Fibroblast of skin of abdomen (primary cell): ENCODE measurements at places on chromosomes 7 and 10.

- DNase-seq = no peak
Measured at GRCh38 chr10:114408112-114408967, 4.0 kb upstream of the AFAP1L2 start.

GRCh38 chr10:110355141-110355831, 50.6 kb upstream of the SMNDC1 start:
- no peak for DNase-seq

- DNase-seq = no peak
Measured at GRCh38 chr10:102778781-102779180, 35.0 kb downstream of the WBP1L start.

GRCh38 chr10:111303887-111304286, 227.1 kb downstream of the ADRA2A start:
- DNase-seq = no peak

DNA sequence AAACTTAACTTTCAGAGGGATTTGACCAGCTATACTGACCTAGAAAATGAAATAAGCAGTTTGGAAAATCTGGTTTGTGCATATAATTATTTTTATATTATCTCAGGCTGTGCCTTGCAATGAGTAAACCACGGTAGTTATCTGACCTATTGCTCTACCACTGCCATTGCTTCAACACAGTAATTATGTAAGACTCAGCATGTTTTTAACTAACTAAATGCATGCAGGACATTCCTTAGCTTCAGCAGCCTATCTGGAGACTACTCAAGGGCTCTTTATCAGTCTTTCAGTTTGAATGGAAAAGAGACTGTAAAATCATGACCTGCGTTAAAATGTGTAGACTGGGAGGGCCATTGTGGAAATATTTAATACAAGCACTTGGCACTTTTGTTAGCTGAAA, 22.5 kb downstream of the CHN2 start:
- DNase-seq = no peak

- peak; percentile 43 for DNase-seq
Measured at GRCh38 chr7:85829817-85830432, 643.1 kb upstream of the SEMA3D start.

DNA sequence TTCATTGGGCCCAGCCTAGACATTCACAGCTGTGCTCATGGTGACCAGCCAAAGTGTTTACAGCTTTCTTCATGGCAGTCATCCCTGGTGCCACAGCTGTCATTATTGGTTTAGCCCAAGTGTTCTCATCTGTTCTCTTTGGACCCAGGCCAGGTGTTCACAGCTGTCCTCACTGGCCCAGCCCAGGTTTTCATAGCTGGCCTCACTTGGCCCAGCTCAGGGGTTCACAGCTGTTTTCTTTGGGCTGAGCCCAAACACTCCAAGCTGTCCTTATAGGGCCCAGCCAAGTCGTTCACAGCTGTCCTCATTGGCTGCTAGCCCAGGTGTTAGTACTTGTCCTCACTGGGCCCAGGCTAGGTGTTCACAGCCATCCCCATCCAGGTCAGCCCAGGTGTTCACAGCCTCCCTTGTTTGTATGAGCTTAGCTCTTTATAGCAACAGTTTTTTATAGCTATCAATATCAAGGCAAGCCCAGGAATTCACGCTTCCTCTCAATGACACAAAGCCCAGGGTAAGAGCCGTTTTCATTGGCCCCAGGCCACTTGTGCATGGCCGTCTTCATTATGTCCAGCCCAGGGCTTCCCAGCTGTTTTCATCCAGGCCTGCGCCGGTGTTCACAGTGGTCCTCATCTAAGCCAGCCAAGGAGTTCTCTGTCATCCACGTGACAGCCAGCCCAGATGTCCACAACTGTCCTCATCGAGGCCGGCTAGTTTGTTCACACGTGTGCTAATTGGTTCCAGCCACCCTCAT, 11.6 kb downstream of the FRG2B start:
- DNase-seq = no peak

GRCh38 chr10:104139221-104139620, 17.2 kb downstream of the SFR1 start:
- DNase-seq = no peak

GRCh38 chr10:74314166-74314565, 163.1 kb downstream of the ADK start:
- DNase-seq = no peak
